Endodermal cell (in vitro differentiated cells): ENCODE measurements at places on chromosomes 3 and 15. TPM values are rescaled to one million over a fixed set of nuclear protein-coding genes. Genes with fewer than 3 reads are reported as not detected.

- peak; percentile 65 for DNase-seq
Observed at GRCh38 chr3:11544412-11545181, 99.1 kb downstream of the VGLL4 start.

PSTPIP1 gene
- 1.4 to 2.2 TPM (median 1.5 TPM) in 3 replicates for total RNA-seq

C3orf85 gene
- not detected in 2 replicates for total RNA-seq

GOLGA8G gene
- not detected in 3 replicates for total RNA-seq

DNA sequence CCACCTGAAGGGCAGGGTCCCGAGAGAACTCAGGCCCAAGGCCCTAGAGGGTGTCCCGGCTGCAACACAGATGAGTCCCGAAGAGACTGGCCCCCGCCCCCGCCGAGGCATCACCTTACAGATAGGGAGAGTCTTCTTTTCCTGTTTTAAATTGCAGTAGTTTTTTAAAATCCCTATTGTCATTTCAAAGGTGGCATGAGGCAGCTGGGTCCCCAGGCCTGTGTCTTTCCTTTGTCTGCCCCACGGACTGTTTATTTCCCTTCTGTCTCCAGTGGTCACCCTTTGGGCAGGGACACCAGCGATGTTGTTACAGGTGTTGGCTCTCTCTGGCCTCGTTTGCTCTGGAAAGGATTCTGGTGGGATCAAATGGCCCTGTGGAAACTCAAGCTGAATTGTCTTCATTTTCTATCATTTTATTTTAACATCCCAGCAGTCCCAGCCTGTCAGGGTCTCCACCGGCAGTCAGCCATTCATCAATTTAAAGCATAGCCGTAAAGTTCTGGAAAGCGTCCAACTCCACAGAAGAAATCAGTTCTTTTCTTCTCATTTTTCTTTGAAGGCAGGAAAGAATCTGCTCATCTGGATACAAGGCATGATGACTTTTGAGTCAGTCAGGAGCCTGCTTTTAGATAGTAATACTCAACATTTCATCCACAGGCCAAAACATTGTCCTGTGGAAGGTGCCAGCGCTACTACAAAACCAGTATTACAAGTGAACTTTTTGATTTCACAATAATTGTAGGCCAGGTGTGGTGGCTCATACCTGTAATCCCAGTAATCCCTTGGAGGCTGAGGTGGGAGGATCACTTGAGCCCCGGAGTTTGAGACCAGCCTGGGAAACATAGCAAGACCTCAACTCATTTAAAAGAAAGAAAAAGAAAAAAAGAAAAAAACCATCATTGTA, 96.2 kb downstream of the HES1 start:
- DNase-seq = peak; percentile 71

CPLX3 gene
- total RNA-seq = 0.63 TPM in 1 of 3 replicates, not detected in the others

PARP15 gene
- 0.18 and 0.27 TPM in 2 replicates for total RNA-seq

GRCh38 chr3:197516517-197516889, 39.3 kb downstream of the BDH1 start:
- peak; percentile 53 for DNase-seq

DNA sequence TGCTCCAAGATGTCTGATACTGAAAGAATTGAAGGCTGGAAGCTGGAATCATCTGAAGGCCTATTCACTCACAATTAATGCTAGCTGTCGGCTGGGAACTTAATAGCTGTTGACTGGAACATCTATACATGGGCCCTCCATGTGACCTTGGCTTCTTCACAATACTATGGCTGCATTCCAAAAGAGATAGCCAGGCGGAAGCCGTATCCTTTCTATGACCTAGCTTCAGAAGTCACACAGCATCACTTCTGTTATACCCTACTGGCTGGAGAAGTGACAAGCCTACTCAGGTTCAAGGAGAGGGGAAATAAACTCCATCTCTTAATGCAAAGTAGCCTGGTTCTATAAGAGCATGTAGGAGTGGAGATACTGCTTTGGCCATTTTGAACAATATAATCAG, 50.9 kb upstream of the SPRED1 start:
- DNase-seq = no peak

DNA sequence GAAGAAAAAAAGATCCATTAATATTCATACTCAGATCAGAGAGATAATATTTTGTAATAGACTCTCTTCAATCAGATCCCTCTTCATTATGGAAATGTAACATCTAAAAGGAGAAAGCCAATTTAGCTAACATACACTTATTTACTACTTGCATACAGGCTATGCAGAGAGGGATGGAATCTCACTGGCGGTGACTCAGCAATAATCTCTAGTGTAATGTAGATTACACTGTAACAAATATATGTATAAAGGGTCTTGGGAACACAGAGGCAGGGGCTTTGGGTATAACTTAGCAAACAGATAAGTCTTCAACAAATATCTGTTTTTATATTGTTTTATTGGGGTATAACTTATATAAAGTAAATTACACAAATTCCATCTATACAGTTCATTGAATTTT, 69.6 kb downstream of the CGNL1 start:
- no peak for DNase-seq
